OCI-LY7 (cell line): ENCODE measurements at places on chromosomes 11 and 22. TPM values are rescaled to one million over a fixed set of nuclear protein-coding genes. Genes with fewer than 3 reads are reported as not detected.

DNA sequence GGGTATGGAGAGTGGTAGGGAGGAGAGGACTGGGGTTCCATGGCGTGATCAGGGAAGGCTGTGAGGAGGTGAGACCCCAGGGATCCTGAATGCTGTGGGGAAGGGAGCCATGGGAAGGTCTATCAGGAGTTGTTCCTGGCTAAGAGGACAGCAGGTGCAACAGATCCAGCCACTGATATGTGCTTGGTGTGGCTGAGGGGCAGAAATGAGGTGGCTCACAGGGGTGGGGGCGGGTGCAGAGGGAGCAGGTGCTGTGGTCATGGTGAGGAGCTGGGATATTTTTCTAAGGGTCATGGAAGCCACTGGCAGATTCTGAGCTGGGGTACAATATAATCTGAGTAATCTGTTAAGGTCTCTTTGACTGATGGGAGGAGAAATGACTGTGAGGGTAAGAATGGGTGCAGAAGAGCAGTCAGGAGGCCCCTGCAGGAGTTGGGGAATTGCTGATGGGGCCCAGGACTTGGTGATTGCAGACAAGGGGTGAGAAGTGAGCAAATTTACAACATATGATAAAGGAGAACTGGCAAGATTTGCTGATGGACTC, 31.3 kb upstream of the DMC1 start:
- DNase-seq, result no peak

- no peak for DNase-seq
Observed at GRCh38 chr11:59668188-59668949, 468 bp downstream of the PATL1 start.

GRCh38 chr11:102256251-102256650, 61.0 kb upstream of the BIRC3 start:
- no peak for DNase-seq

- no peak for DNase-seq
Observed at GRCh38 chr22:31046539-31047226, 34.4 kb upstream of the SMTN start.

CYTH4 gene
- 24.8 and 28.1 TPM in 2 replicates for total RNA-seq

BATF2 gene
- total RNA-seq, result 0.61 and 0.70 TPM in 2 replicates

ARHGAP8 gene
- total RNA-seq, result not detected in 2 replicates

ART1 gene
- total RNA-seq, result not detected in 2 replicates

KRTAP5-6 gene
- total RNA-seq, result not detected in 2 replicates

PTGDR2 gene
- not detected in 2 replicates for total RNA-seq
